ENCODE measurements at places on chromosomes 12 and 14. TPM values are rescaled to one million over a fixed set of nuclear protein-coding genes. Genes with fewer than 3 reads are reported as not detected.

The HPD gene
- polyA plus RNA-seq, result 1.9 TPM

The NCAPD2 gene
- polyA plus RNA-seq, result 46.9 TPM

- no peak for DNase-seq
Measured at GRCh38 chr12:27822076-27822712, 42.2 kb upstream of the MANSC4 start.

The ENO2 gene
- polyA plus RNA-seq, result 50.6 TPM

- no peak for DNase-seq
Measured at GRCh38 chr12:3203713-3204112, 126.5 kb downstream of the TSPAN9 start.

The BCL2L14 gene
- not detected for polyA plus RNA-seq

GRCh38 chr12:122946690-122947341 lies 19.4 kb downstream of the ABCB9 start:
- DNase-seq, result no peak

- no peak for DNase-seq
Measured at GRCh38 chr12:132154941-132155770, 10.9 kb downstream of the NOC4L start.

DNA sequence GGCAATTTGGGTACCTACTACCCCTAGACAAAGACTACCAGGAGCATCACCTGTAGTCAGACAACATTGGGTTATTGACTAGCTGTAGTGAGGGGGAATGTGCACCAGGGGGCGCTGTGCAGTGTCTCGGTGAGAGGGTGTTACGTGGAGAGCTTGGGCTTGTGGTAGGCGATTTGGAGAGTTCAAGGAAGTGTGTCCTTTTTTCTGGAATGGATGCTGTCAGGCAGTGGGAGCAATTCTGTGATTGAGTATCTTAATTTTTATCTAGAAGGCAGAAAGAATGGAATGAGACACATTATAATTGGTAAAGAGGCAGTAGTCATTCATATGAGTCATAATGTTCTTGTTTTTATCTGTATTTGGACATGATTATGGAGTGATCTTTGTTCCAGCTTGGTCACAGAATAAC lies 187.7 kb downstream of the GALC start:
- DNase-seq, result peak; percentile 41

DNA sequence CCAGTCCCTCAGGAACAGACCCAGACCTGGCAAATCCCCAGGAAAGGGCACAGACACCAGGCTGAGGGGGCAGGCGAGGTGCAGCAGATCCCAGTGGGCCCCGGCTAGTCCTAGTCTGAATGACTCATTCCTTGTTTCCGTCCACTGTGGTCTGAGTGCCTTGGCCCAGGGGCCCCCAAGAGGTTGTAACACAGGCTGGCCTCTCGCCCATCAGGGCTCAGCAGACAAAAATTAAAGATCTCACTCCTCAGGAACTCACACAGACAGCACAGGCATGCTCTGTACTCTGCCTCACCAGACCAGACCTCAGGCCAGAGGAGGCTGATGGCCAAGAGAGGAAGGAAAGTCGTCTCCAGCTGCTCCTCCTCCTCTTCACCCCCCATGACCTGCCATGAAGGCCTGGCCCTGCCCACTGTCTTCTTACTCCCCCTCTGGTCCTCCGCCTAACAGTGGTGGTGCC lies 7.7 kb upstream of the LTBP2 start:
- no peak for DNase-seq

The SOAT2 gene
- 0.13 TPM for polyA plus RNA-seq

All from SK-N-SH (cell line).